PC-9 (cell line): ENCODE measurements at places on chromosomes 2 and 18.

GRCh38 chr2:43443282-43443681 lies 152.6 kb downstream of the THADA start:
- no peak for DNase-seq

- DNase-seq, result no peak
These were observed 68.3 kb downstream of the MRO start for GRCh38 chr18:50751490-50751889.

- DNase-seq, result no peak
These were observed at the start of gene HDAC4 for GRCh38 chr2:239400596-239401066. Gene HDAC4 (minus strand): TSS chr2:239401020. CDS start chr2:239352699, 48,321 bp downstream.

DNA sequence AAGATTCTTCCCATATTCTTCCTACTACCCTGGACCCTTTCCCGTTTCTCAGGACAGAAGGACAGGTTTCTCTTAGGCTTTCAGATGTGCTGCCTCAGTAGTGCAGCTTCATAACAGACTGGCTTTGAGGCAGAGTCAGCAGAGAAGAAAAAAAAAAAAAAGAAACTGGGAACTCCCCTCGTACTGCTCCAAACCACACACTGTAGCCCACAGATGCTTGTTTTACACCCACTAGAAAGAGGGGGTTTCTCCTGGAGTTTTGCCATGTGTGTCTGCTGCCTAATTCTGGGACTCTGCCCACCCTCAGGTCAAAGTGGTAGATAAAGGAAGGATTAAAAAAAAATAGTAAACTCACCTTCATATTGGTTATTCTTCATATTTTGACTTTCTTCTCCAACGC lies 95.9 kb downstream of the NCOA1 start:
- no peak for DNase-seq
